ENCODE measurements at places on chromosomes 6 and 20.

GRCh38 chr20:50886184-50886790, 45.0 kb downstream of the ADNP start:
- no peak for DNase-seq

GRCh38 chr6:47478233-47479139, 897 bp downstream of the CD2AP start:
- no peak for DNase-seq

- DNase-seq, result no peak
Measured at GRCh38 chr20:57306747-57307146, 22.9 kb upstream of the SPO11 start.

DNA sequence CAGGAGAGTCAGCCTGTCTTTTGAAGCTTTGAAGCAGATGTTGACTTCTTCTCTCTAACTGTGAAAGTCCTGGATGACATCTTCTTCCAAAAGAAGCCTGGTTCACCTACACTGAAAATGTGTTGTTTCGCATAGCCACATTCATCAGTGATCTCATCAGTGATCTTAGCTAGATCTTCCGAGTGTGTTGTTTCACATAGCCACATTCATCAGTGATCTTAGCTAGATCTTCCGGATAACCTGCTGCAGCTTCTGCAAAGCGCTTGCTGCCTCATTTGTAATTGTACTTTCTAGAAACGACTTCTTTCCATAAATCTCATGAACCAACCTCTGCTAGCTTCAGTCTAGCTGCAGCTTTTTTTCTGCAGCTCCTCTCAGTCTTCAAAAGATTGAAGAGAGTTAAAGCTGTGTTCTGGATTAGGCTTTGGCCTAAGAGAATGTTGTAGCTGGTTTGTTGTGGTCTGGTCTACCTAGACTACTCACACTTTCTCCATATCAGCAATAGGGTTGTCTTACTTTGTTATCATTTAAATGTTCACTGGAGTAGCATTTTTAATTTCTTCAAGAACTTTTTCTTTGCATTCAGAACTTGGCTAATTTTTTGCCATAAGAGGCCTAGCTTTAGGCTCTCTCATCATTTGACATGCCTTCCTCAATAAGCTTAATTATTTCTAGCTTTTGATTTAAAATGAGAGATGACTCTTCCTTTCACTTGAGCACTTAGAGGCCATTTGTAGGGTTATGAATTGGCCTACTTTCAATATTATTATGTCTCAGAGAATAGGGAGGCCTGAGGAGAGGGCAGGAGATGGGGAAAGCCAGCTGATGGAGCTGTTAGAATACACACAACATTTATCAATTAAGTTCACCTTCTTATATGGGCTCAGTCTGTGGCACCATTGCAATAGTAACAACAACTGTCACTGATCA, 48.7 kb upstream of the EXOC2 start:
- DNase-seq, result no peak

DNA sequence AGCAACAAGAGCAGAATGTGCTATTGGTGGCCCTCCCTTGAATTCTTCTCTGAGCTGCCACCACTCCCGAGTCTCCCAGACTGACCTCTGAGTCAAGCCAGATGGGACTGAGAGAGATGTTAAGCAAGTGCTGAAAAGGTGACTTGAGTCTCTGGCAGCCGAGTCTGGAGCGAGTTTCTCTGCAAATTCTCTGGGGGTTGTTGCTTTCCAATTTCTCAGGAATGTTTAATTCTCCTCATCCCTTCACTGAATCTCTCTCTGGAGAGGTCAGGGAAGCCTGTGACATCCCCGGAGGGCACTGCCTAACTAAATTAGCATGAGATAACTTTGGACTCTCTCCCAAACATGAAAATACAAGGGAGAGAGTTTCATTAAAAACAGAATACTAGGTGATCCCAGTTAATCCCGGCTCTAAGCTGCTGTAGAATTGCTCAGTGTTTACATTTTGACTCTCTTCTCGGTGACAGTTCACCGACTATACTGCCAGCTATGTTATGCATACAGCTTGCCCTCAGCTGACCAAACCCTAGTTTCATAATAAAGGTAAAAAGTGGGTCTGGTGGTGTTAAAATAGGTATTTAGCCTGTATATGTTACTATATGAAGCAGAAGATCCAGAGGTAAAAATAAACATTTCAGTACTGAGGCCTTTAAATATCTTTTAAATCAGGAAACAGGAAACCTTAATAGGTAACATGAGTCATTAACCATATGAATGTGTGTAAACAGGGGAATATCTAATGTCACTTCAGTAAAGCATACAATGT, 157.9 kb downstream of the FOXC1 start:
- no peak for DNase-seq

DNA sequence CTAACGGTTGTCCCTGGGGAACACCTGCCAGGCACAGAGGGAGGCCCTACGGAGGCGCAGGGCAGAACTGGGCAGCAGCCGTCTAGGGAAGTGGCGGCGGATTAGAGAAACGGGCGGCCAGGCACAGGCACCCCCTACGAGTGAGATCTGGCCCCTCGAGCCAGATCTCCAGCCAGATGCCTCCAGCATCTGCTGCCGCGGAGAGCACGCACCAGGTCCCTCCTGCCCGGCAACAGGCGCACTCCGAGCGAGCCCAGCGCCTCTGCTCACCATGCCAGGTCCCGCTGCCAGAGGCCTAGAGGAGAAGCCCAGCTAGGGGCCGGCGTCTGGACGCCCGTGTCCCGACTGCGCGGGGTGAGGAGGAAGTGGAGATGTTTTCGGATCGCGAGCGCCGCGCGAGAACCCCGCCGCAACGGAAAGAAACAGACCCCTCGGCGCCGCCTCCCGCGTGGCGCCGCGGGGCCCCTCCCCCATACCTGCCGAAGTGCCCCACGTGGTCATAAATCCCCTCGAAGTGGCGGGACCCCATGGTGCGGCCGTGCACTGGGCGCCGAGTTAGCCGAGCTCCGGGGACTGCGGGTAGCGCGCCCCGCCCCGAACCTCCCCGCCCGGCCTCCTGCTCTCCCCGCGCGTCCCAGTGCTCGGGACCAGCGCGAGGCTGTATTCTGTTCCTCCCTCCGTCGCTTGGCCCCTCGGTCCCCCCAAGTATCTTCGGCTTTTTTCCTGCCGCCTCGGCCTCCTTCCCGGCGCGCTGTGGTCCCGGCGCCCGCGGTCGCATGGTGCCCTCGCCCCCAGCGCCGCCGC, at the start of gene SLC22A16:
TSS of gene SLC22A16 (minus strand) at position 568 of the 804 bp plus-strand sequence. CDS start at position 529, 39 bp downstream.
- DNase-seq, result no peak

- DNase-seq, result no peak
Measured at GRCh38 chr6:107769053-107769658, 55.0 kb downstream of the SCML4 start.

GRCh38 chr6:30769853-30770524, 25.6 kb upstream of the IER3 start:
- no peak for DNase-seq

DNA sequence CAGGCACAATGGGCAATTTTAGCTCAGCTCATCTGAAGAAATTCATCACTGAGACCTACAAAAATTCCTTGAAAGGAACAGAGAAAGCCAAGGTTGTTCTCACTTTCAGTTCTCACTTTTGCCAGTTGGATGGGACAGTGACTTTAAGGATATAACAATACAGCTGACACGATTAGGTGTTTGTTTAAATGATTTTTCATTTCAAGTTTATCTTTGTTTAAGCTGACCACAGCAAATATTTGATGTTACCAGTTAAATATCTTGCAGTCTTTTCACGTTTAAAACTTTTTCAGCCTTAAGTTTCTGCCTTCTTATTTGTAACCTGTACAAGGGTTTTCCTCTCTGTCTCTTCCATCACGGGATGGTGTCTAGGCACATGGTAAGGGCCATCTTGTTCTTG, 93.6 kb downstream of the PLCB1 start:
- no peak for DNase-seq
